ENCODE measurements at places on chromosomes 5 and 9. TPM values are rescaled to one million over a fixed set of nuclear protein-coding genes. Genes with fewer than 3 reads are reported as not detected.

The IRX2 gene
- total RNA-seq = 0.26 TPM

The ARID3C gene
- not detected for total RNA-seq

DNA sequence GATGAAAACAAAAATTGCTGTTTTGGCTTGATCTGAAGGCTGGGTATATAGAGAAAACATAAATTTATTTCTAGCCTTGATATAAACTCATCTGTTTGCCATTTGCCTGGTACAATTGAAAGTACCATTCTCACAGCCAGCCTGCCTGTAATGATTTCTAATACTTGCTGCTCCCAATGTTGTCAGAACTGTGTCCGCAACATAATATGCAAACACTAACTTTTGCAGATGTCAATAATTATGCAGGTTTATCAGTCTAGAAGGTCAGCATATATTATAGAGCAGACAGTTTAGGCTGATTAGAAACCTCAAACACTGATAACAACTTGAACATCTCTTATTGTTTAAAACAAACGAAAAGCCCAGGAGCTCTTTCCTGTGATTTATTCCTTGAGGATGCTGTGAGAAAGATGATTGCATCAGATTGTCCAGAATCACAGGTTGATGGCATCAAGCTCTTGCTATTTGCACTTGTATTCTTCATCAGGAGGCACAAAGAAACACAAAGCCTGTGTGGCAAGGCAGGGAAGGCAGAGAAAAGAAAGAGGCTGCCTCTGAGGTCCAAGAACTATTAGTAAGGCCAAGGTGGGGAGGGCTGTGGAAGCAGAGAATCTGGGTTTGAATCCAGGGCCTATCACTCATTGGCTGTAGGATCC is 21.4 kb upstream of the HMHB1 start:
- no peaks in the 10 kb centered on the region for H3K27me3 ChIP-seq
- H3K4me1 ChIP-seq = no peaks in the 10 kb centered on the region
- no peak for DNase-seq
- H3K36me3 ChIP-seq = no peaks in the 10 kb centered on the region

- no peaks in the 10 kb centered on the region for H3K27me3 ChIP-seq
- no peaks in the 10 kb centered on the region for H3K36me3 ChIP-seq
- H3K4me1 ChIP-seq = no peaks in the 10 kb centered on the region
- no peak overlapping the region for H3K4me3 ChIP-seq
- no peak overlapping the region for H3K27ac ChIP-seq
- no peak for DNase-seq
Measured at GRCh38 chr5:79399046-79399445, 114.9 kb downstream of the HOMER1 start.

The OTP gene
- not detected for total RNA-seq

- H3K4me3 ChIP-seq = no peak overlapping the region
- H3K36me3 ChIP-seq = no peaks in the 10 kb centered on the region
- peak; percentile 84 for DNase-seq
- H3K4me1 ChIP-seq = peaks cover 10% of the 10 kb centered on the region
- H3K27ac ChIP-seq = no peak overlapping the region
Measured at GRCh38 chr9:33202552-33203201, 35.5 kb upstream of the B4GALT1 start.

GRCh38 chr5:43141211-43141610 is 20.5 kb downstream of the ZNF131 start:
- no peak overlapping the region for H3K4me3 ChIP-seq
- peak; percentile 14 for DNase-seq
- H3K27ac ChIP-seq = no peak overlapping the region
- no peaks in the 10 kb centered on the region for H3K4me1 ChIP-seq

DNA sequence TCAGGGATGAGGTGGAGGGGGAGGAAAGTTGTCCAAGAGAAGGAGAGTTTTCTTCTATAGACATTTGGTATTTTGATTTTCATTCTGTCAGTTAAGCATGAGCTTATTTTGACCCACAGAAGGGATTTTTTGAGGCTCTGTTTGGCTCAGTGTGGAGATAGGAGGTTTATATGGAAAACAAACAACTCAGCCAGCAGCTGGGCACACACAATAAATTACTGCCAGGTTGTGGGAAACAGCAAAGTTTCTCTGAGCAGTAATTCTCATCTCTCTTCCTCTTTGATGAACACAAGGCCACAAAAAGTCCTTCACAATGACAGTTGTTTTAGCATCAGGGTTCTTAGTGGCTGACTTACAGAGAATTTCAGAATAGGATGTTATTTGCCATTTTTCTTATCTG is 486.1 kb downstream of the KDM4C start:
- H3K4me3 ChIP-seq = no peak overlapping the region
- H3K4me1 ChIP-seq = no peaks in the 10 kb centered on the region
- H3K36me3 ChIP-seq = no peaks in the 10 kb centered on the region
- no peaks in the 10 kb centered on the region for H3K27me3 ChIP-seq

The CETN3 gene
- total RNA-seq = 16.3 TPM

The RELL2 gene
- total RNA-seq = 9.5 TPM

The FGF10 gene
- not detected for total RNA-seq

- DNase-seq = peak; percentile 87
- no peaks in the 10 kb centered on the region for H3K27me3 ChIP-seq
- H3K27ac ChIP-seq = peak overlapping the region; percentile 48
- H3K4me3 ChIP-seq = peak overlapping the region; percentile 23
- peaks cover 84% of the 10 kb centered on the region for H3K36me3 ChIP-seq
Measured at GRCh38 chr5:176530393-176530982, 6.7 kb downstream of the RNF44 start.
